Stomach (tissue), 19 donors: ENCODE measurements at places on chromosomes 3 and 15.
A peak's percentile ranks its signal among the peaks of the same experiment; 100 is the strongest.

DNA sequence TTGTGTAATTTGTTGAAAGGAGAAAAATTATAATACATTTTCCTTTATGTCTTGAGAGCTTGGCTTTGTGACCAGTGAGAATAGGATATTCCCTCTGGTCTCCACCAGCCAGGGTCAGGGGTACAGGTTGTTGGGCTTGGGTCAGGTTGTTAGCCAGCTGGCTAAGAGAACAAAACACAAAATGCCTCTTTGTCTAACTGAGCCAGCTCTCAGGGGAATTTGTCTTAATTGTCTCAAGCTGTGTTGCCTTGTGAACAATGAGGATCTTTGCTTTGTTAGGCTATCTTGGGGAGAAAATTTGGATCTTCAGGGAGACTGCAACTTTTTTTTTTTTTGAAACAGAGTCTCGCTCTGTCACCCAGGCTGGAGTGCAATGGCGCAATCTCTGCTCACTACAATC lies 17.7 kb upstream of the GK5 start:
- no peak for DNase-seq

GRCh38 chr3:26132942-26133341 lies 343.1 kb downstream of the OXSM start:
- no peak for DNase-seq

- no peak for DNase-seq
Observed at GRCh38 chr15:90297021-90297420, 31.5 kb downstream of the NGRN start.

GRCh38 chr15:51658664-51659063 lies 22.6 kb upstream of the SCG3 start:
- no peak for DNase-seq

GRCh38 chr15:83980637-83981036 lies 254.9 kb upstream of the GOLGA6L4 start:
- DNase-seq: no peak

DNA sequence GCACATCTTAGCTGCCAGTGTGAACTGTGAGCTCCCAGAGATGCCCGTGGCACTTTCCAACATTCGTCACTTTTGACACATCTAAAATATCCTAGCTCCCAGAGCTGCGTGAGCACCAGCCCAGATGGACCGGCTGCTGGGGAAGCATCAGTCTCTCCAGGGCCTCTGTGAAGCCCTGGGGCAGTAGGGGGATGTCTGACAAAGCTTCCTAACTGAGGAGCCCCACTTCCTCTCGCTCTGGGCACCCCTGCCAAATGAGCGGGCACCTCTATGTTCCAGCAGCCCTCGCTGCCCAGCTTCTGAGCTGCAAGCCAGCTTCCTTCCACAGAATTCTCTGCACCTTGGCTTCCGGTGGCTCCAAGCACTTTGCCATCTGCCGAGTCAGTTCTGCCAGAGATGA lies 91.1 kb downstream of the LIPC start:
- DNase-seq: no peak

- DNase-seq: peak; percentile 93
Observed at GRCh38 chr3:42012935-42013690, 51.2 kb upstream of the ULK4 start.

- no peak for DNase-seq
Observed at GRCh38 chr3:195256639-195257453, 14.1 kb downstream of the XXYLT1 start.

- no peak for DNase-seq
Observed at GRCh38 chr3:183897606-183898005, 12.9 kb upstream of the PARL start.

DNA sequence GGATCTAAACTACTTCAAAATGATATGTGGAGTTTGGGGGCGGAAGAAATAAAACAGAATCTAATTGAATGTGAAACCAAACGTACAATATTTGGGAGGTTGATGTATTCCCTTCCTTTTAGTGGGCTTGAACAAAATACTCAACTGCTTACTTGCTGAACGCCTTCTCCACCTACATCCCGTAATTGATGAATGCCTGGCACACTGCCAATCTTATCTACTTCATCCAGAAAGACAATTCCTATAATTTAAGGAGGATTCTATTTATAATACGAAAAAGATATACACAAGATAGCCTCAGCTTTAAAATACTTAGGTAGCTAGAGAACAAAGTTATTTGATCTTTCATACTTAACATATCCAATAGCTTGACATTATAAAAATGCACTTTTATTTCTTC lies 23.1 kb upstream of the PDCD7 start:
- no peak for DNase-seq

DNA sequence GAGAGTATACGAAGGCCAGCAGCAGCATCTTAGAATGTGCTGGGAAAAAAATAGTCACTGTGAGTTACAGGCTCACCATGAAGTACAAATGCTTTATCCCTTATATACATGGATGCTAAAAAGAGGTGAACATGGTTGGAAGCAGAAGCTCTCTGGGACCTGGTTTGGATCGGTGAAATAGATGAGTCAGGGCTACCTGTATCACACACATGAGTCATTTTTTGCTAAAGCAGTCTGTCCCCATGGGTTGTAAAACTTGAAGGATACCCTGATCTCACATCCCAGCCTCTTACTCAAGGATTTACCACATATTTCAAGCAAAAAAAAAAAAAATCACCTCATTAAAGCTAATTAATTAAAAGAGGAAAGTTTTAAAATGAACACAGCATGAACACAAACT lies 6.9 kb upstream of the SERPINI2 start:
- no peak for DNase-seq

- no peak for DNase-seq
Observed at GRCh38 chr3:29565236-29565635, 284.4 kb downstream of the RBMS3 start.

- no peak for DNase-seq
Observed at GRCh38 chr3:95645291-95645690, 1169.1 kb upstream of the EPHA6 start.

DNA sequence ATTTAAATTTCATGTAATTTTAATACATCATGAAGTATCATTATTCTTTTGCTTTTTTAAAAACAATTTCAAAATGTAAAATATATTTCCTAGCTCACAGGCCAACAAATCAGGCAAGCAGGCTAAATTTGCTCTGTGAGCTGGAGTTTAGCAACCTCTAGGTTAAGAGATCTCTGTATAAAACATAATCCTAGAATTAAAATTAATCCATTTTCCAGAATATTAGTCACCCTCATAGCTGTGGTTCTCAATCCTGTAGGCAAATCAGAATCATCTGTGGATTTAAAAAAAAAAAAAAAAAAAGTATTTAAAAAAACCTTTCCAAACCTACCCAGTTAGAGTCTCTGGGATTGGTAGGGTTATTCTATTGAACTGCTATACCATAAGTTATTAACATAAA lies 209.7 kb downstream of the MINAR1 start:
- DNase-seq: no peak

DNA sequence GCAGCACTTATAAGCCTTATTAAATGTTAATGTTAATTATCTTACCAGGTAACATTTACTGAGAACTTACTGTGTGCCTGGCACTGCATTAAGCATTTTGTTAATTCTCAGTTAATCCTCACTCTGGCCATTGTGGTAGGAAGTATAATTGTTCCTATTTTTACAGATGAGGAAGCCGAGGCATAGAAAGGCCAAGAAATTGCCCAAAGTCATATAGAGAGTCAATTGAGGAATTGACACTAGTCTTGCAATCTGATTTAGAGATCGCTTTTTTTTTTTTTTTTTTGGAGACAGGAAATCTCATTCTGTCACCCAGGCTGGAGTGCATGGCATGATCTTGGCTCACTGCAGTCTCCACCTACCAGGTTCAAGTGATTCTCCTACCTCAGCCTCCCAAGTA lies 132.6 kb upstream of the PROK2 start:
- DNase-seq: no peak

- DNase-seq: no peak
Observed at GRCh38 chr3:124829819-124830554, 57.2 kb downstream of the ITGB5 start.

- peak; percentile 15 for DNase-seq
Observed at GRCh38 chr3:98563661-98564281, 29.6 kb downstream of the CPOX start.

DNA sequence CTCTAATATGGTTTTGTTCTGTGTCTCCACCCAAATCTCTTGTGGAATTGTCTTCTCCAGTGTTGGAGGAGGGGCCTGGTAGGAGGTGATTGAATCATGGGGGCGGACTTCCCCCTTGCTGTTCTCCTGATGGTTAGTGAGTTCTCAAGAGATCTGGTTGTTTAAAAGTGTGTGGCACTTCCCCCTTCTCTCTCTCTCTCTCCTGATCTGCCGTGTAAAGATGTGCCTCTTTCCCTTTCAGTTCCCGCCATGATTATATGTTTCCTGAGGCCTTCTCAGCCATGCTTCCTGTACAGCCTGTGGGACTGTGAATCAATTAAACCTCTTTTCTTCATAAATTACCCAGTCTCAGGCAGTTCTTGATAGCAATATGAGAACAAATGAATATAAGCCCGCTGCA lies 33.1 kb downstream of the RETNLB start:
- DNase-seq: no peak

DNA sequence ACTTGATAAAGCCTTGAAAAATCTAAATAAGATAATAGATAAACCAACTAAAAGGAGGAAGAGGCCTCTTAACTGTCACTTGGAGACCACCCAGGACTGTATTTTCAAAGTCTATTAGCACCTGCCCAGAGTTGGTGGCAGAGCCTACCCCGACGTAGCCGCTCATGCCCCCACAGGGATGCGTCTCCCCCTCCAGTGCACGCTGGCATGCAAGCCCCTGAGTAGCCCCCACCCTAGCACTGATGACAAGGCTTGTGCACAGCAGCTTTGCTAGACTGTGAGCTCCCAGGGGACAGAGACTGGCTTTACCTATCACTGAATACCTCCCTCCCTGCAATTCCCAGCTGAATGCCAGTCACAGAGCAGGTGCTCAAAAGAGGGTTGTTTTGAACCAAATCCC lies 54.1 kb upstream of the HES1 start:
- no peak for DNase-seq

DNA sequence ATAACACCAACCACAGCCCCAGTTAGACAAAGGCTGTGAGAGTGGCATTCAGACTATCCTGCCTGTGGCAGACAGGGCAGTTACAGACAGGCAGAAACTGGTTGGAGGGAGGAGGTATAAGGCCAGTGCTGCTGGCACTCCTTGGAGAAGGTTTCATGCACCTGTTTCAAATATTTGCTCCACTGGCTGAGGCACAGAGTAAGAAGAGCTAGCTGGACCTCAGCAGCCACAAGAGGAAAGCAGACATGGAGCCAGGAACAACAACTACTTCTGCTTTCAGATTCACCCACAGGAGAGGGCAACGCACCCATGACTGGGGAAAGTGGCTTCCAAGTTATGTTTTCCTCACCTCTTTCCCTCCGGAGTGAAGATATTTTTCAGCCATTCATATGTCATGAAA lies 11.5 kb upstream of the PRKAR2A start:
- DNase-seq: no peak

DNA sequence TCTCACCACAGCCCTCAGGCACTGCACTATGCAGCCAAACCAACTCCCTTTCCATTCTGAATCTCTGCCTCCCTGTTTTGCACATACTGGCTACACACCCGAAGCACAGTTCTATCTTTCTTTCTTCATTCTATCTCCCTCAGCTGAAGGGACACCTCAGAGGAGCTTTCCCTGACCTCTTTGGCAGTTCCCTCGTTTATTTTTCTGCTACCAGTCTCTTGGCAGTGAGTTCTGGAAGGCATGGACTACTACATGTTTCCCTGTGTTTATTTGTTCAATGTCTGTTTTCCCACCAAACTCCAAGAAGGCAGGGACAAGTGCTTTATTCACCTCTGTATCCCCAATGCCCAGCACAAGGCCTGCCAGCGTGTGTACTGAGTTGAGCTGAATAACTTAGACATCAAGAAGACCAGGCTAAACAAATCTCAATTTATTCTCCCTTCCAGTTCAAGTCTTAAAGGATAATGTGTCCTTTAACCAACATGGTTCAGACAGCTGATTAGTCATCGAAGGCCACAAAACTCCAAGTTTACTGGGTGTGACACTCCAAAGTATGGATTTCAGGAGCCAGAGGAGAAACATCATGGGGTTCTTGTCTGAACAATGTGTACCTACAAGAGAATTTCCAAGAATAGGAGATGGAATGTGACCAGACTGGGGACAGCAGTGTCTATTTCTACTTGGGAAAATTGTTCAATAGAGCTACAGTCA lies 260.1 kb upstream of the CTNNB1 start:
- DNase-seq: no peak

- DNase-seq: no peak
Observed at GRCh38 chr3:45704301-45704943, 15.2 kb downstream of the SACM1L start.

DNA sequence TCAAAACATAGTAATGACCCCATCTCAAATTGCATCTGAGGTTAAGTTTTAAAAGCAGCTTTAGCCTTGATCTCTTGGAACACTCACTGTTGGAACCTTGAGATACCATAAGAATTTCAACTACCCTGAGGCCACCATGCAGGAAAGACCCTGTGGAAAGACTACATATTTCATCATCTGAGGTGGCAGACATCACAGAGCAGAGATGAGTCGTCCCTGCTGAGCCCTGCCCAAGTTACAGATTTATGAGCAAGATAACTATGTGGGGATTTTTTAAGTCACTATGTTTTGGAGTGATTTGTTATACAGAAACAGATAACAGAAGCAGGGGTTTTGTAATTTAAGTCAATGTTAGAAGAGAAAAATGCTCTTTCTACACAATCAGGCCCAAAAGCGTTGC lies 168.4 kb downstream of the STAC start:
- no peak for DNase-seq

DNA sequence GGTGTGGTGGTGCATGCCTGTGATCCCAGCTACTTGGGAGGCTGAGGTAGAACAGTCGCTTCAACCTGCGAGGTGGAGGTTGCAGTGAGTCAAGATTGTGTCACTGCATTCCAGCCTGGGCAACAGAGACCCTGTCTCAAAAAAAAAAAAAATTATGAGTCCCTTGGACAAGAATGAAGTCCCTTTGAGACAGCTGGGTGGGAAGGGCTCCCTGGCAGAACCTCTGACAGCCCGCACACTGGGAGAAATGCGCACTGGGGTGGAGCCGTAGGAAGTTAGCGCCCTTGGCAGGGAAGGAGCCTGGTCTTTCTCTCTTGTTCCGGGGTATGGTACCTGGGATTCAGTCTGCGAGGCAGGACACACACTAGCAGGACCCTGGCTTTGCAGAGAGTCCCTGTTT lies 51.4 kb downstream of the SLC30A4 start:
- DNase-seq: no peak

DNA sequence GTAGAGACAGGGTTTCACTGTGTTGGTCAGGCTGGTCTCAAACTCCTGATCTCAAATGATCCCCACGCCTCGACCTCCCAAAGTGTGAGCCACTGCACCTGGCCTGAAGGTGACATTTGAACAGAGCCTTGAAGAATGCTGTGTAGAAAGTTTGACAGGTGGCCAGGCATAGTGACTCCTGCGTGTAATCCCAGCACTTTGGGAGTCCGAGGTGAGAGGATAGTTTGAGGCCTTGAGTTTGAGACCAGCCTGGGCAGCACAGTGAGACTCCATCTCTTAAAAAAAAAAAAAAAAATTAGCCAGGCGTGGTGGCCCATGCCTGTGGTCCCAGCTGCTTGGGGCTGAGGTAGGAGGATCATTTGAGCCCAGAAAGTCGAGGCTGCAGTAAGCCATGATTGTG lies 1.5 kb downstream of the IQGAP1 start:
- DNase-seq: no peak
